ENCODE measurements at places on chromosomes 16 and 17. TPM values are rescaled to one million over a fixed set of nuclear protein-coding genes. Genes with fewer than 3 reads are reported as not detected.
A peak's percentile ranks its signal among the peaks of the same experiment; 100 is the strongest.

DNA sequence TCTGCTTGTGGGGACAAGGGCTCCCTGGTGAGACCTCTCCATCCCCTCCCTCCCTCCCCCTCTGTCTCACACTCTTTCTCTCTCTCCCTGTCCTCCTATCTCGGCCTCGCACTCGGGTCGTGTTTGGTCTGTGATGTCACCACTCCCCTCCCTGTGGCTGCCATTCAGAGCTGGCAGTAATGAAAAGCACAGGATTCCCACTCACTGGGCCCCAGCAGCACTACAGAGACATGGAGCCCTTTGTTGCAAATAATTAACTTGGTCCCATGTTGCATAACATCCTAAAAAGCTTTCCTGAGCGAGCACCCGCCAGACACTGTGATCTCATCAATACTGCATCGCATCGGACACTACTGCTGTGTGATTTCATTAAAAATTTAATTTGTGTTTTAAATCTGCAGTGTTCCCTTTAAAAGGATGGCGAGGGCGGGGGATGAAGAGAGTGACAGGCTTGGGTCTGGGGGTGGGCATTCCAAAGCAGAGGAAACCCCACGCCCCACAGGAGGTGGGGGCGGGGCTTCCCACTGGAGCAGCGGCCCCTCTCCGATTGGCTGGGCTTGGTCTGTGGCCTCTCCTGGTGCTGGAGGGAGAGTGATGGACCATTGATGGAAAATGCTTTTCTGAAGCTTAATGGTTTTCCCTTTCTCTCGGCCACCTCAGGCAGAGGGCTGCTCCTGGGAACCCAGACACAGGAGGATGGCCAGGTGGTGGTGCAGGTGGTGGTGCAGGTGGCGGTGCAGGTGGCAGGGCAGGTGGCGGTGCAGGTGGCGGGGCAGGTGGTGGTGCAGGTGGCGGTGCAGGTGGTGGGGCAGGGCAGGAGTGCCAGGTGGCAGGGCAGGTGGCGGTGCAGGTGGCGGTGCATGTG, 15.3 kb upstream of the NPTX1 start:
- H3K27ac ChIP-seq: no peak overlapping the region
- no peaks in the 10 kb centered on the region for H3K36me3 ChIP-seq
- no peak overlapping the region for H3K4me3 ChIP-seq
- no peaks in the 10 kb centered on the region for H3K4me1 ChIP-seq

KIF19 gene
- 0.69 TPM for total RNA-seq

DNA sequence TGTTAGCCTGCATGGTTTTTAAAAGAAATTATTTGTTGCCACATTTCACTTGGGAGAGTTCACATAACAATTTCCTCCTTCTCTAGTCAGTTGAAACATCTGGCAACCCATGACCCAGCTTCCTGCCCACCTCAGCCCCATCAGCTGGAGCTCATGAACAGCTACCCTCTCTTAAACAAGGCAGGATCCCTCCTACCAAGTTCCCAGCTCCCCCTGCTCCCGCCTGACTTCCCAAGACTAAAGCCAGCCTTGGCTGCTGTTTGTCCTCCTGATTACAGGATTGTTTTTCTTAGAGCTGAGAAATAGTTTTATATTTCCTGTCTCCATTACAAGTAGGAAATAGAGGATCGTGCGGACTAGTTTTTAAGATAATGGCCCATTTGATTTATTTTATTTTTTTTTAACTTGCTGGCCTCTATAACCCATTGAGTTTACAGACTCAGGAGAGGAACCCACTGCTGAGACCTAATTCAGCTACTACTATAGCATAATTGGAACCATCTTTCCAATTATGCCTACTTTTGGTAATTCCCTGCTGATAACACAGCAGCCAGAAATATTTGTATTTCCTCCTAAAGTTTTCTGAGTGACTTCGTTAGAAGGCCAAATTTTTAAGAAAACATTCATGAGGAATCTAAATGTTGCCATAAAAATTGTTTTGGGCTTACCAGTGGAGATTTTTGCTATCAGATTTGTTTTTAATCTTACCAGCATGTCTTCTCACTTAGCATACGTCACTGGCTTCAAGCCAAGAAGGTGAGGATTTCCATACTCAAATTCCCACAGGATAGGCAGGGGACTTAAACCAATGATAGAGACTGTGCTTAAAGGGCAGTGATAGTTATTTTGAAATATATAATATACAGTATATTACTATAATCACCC, 90.0 kb downstream of the ELAC2 start:
- H3K27me3 ChIP-seq: no peaks in the 10 kb centered on the region
- no peak overlapping the region for H3K4me3 ChIP-seq
- no peaks in the 10 kb centered on the region for H3K36me3 ChIP-seq
- no peak overlapping the region for H3K27ac ChIP-seq

OSGIN1 gene
- 0.48 TPM for total RNA-seq

CYBC1 gene
- total RNA-seq: 300 TPM

RHBDL3 gene
- total RNA-seq: 0.69 TPM

DNA sequence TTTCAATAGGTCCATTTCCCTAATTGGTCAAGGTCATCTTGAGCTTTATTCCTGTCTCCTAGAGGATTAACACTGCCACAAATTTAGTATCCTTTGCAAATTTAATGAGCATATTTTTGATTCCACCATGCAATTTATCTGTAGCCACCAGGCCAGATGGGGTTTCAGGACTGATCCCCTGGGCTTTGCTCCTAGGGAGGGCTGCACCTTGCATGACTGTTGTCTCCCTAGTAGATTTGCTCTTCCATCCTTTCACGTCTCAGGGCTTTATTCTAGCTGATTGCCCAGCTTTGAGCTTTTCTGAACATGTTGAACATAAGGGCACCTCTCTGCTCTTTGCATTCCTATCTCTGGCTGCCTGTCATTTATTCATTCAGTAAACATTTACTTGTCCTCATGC, 7.7 kb upstream of the KCNH6 start:
- H3K27ac ChIP-seq: no peak overlapping the region
- peaks cover 5% of the 10 kb centered on the region for H3K27me3 ChIP-seq
- H3K4me3 ChIP-seq: no peak overlapping the region
- DNase-seq: no peak

GRCh38 chr17:75679706-75680211, 12.6 kb downstream of the SAP30BP start:
- H3K27me3 ChIP-seq: no peaks in the 10 kb centered on the region
- no peak overlapping the region for H3K4me3 ChIP-seq
- H3K4me1 ChIP-seq: peaks cover 12% of the 10 kb centered on the region
- H3K36me3 ChIP-seq: peaks cover 10% of the 10 kb centered on the region

GRCh38 chr16:11151885-11152629, 103.9 kb downstream of the SOCS1 start:
- no peaks in the 10 kb centered on the region for H3K27me3 ChIP-seq
- no peak overlapping the region for H3K4me3 ChIP-seq
- peaks cover 48% of the 10 kb centered on the region for H3K4me1 ChIP-seq
- H3K36me3 ChIP-seq: peaks cover 27% of the 10 kb centered on the region

DNA sequence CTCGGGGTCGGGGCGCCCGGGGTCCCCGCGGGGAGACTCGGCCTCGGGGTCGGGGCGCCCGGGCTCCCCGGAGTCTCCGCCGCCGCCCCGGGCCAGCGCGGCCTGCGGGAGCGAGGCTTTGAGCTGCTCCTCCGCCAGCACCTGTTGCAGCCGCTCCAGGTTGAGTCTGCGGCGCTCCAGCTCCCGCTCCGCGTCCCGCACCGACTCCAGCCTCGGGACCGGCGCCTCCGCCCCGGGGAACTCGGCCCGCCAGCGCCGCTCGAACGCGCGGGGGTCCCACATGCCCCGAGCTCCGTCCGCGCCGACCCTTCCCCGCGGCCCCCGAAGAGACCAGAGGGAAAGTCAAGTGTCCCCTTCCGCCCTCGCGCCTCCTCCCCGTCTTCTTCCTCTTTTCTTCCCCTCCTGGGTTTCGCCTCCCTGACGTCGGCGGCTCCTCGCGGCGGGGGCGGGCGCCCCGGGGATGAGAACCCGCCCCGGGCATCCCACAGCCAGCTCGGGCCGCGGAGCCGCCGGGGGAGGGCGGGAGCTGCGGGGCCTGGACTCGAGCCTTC, 40.8 kb upstream of the BHLHA9 start:
- peaks cover 1% of the 10 kb centered on the region for H3K36me3 ChIP-seq
- no peak overlapping the region for H3K27ac ChIP-seq
- DNase-seq: peak; percentile 36
- H3K4me1 ChIP-seq: peaks cover 10% of the 10 kb centered on the region
- H3K4me3 ChIP-seq: peak overlapping the region; percentile 41

DNA sequence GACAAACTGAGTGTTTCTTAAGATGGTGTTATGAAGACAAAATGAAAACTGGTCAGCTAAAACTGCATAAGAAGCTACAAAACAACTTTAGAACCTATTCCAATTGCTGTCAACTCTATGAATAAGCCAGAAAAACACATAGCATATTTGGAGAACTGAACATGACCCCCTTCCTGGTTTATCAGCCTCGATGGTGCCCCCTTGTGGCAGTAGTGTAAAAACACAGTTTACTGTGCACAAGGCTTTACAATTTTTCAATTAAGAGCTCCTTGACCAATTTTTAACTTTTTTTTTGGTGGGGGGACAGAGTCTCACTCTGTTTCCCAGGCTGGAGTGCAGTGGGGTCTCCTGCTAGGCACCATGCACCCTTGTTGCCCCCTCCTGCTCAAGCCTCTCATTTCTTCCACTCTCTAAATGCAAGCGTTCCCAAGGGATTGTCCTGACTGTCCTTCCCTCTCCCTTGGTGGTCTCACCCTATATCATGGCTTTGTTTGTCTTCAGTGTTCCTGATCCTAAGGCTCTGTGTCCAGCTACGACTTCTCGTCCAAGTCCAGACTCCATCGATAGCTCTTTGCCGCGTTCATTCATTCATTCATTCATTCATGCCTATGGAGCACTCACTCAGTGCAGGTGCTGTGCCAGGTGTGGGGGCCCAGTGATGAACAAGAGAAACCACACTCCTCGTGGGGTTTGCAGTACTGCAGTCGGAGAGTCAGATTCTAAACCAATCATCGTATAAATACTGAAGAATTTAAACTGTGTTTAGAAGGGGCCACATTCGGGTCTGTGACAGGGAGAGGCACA, 7.5 kb downstream of the EIF1 start:
- no peak overlapping the region for H3K4me3 ChIP-seq
- no peaks in the 10 kb centered on the region for H3K27me3 ChIP-seq
- H3K36me3 ChIP-seq: peaks cover 35% of the 10 kb centered on the region
- peak overlapping the region; percentile 1 for H3K27ac ChIP-seq

KRTAP4-1 gene
- total RNA-seq: not detected

DNA sequence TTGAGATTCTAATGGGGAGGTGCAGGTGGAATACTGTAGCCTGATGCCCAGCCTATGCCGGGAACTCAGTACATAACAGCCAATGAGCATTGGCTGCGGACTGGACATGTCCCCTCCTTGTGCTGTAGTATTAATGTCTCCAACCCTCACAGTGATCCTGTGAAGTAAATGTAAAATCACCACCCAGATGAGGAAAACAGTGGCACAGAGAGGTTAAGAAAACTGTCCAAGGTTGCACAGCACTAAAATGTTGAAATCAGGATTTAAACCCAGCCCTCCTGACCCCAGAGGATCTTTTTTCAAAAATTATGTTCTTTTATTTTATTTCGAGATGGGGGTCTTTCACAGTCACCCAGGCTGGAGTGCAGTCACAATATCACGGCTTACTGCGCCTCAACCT, 7.9 kb downstream of the NLRC5 start:
- H3K27me3 ChIP-seq: no peaks in the 10 kb centered on the region
- peaks cover 77% of the 10 kb centered on the region for H3K36me3 ChIP-seq
- peak overlapping the region; percentile 30 for H3K4me3 ChIP-seq
- DNase-seq: no peak
- peaks cover 95% of the 10 kb centered on the region for H3K4me1 ChIP-seq
- H3K27ac ChIP-seq: peak overlapping the region; percentile 22

DNA sequence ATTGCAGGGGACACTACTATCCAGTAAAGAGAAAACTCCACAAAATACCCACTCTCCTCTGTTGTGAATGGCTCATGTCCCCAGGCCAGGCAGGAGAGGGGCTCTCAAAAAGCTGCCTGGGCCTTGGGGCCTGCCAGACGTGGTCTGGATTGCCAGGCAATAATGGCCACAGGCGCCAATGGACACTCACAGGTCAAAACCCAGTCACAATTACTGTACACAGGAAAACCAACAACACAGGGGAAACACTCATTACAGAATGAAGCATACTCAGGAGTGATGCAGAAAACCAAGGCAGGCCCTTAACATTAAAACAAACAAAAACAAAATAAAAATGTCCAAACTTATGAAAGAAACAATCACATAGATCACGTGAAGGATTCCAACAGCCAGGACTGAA, 35.1 kb upstream of the SREBF1 start:
- no peak overlapping the region for H3K4me3 ChIP-seq
- peaks cover 8% of the 10 kb centered on the region for H3K36me3 ChIP-seq
- no peaks in the 10 kb centered on the region for H3K4me1 ChIP-seq
- H3K27me3 ChIP-seq: no peaks in the 10 kb centered on the region

CHST4 gene
- not detected for total RNA-seq

GRCh38 chr16:66691234-66691633, 5.3 kb downstream of the CMTM4 start:
- no peak overlapping the region for H3K27ac ChIP-seq
- H3K36me3 ChIP-seq: no peaks in the 10 kb centered on the region

C1QTNF1 gene
- not detected for total RNA-seq

EVI2B gene
- 102 TPM for total RNA-seq

DNA sequence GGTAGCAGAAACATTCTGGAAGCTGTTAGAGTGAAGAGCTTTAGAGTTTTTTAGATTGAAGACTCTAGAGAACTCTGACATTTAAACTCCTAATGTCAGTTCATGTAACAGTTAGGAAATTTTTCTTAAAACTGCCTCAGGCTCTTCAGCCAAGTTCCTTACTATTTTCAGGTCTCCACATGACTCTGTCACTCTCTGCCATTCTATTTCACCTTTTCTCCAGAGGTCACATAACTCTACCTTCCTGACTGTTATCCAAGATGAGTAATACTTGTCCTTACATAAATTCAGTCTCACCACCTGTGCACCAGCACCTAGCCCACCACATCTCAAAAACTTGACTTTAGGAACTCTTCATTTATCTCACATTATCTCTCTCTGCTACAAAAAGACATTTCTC, 347.1 kb upstream of the CA10 start:
- no peak overlapping the region for H3K27ac ChIP-seq
- H3K27me3 ChIP-seq: no peaks in the 10 kb centered on the region
- no peaks in the 10 kb centered on the region for H3K4me1 ChIP-seq
- H3K36me3 ChIP-seq: no peaks in the 10 kb centered on the region
- no peak overlapping the region for H3K4me3 ChIP-seq

RILP gene
- total RNA-seq: 3.9 TPM

DNA sequence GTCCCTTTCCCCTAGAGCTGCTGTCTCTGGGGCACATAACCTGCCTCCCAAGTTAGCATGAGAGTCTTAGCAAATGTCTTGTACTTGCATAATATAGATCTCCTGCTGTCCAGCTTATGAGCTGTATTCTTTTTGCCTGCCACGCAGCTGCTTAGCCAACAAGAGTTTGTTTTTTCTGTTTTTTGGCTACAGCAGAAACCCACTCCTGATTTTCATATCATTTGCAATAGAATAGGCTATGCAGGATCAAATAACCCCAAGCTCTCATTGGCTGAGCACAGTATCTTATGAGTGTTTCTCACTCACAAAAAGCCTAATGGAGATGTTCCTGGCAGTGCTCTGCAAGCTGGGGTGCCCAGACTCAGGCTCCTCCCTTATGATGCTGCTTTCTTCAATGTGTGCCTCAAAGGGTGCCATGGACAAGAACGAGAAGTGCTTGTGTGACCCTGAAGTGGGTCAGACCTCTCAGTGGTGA, 23.1 kb downstream of the B9D1 start:
- no peaks in the 10 kb centered on the region for H3K36me3 ChIP-seq
- no peak overlapping the region for H3K4me3 ChIP-seq
- no peak overlapping the region for H3K27ac ChIP-seq
- peaks cover 10% of the 10 kb centered on the region for H3K27me3 ChIP-seq
- H3K4me1 ChIP-seq: no peaks in the 10 kb centered on the region

Measured in activated CD4-positive, alpha-beta T cell treated with anti-CD3 and anti-CD28 coated beads, Interleukin-2, amount 10 ng/mL, durations not matched to agents 7 days and 5 days (primary cell).